ENCODE measurements at places on chromosomes 4 and X.

- DNase-seq, result no peak
These were observed 76.5 kb upstream of the BCOR start for GRCh38 chrX:40174001-40174853.

- no peak for DNase-seq
These were observed 7.2 kb downstream of the SH3BP2 start for GRCh38 chr4:2799971-2800690.

- no peak for DNase-seq
These were observed 40.6 kb downstream of the DOCK11 start for GRCh38 chrX:118536204-118536603.

GRCh38 chrX:110806145-110806544 lies 10.5 kb upstream of the CHRDL1 start:
- DNase-seq, result no peak

DNA sequence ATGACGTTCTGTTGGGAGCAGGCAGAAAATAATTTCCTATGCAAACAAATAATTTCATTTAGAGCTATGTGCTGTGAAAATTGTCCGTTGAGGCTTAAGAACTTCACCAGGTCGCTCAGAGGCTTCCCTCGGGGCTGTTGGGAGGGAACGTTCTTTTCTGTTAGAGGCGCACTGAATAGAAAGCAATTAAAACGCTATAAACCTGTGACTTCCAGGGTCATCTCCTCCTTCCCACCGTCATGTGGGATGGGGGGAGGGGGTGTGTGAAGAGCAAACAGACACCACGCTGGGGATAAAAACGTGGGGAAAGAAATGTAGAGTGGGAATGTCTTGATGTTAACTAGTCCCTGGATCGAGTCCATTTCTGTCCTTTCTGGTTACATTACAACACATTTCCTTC lies 35.2 kb upstream of the ZNF518B start:
- DNase-seq, result no peak

DNA sequence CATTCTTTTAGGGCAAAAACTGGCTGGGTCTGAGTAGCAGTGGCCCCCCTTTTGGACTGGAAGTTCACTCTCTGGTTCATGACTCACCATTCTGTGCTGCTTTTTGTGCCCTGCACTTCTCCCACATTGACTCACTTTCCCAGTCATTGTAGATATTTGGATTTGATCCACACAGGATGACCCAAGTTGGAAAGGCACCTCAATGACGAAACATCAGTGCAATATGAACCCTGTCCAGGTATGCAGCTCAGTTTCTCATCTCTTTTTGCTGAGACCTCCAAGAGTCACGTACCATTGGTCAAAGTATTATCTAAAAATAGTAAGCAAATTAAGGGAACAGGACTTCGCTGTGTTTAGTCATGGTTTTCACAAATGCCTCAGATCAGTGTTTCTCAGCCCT lies 92.7 kb downstream of the CBLL2 start:
- no peak for DNase-seq

- DNase-seq, result no peak
These were observed 10.1 kb upstream of the FGG start for GRCh38 chr4:154622598-154622997.

- no peak for DNase-seq
These were observed 64.7 kb downstream of the SMAD1 start for GRCh38 chr4:145546175-145546915.

GRCh38 chr4:53515076-53515475 lies 76.2 kb downstream of the LNX1 start:
- DNase-seq, result no peak

GRCh38 chr4:176799653-176800052 lies 6.9 kb upstream of the VEGFC start:
- DNase-seq, result no peak

DNA sequence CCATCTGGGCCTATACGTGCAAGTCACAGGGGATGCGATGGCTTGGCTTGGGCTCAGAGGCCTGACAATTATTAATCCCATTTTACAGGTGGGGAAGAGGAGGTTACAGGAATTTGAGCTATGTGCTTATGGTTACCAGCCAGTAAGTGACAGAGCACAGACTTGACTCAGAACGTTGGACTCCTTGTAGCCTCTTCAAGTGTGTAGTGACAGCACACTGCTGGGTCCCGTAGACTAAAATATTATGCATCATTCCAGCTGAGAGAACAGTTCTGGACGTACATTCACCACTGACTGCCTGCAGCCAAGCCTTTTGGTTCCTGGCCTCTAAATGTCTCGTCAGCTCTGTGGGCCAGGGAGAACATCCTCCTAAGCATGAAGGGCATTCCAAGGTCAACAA lies 314.5 kb downstream of the GPAT3 start:
- no peak for DNase-seq

DNA sequence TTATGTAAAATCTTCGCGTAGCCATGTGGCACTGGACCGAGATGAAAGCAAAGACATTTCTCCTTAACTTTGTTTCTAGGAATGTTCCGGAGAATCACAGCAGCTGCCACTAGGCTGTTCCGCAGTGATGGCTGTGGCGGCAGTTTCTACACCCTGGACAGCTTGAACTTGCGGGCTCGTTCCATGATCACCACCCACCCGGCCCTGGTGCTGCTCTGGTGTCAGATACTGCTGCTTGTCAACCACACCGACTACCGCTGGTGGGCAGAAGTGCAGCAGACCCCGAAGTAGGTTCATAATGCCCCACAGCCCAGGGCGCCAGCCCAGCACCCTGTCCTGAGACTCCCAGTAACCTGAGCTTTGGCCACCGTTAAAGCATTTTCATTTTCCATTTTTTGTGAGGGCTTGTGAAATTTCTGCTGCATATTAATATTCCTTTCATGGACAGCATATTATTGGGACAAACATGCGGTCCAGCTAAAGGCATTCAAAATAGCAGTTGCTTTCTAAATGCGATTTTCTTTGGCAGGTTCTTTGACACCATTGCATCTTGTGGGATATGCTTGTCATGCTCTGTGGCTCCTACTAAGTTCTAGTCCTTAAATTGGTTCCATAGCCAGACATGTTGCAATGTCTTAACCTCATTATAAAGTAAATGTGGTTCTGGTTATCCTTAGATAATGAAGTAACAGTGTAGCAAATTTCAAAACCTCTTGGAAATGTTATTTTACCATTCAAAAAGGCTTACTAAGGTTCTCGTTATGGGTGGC lies 49.1 kb upstream of the MSANTD1 start:
- no peak for DNase-seq

DNA sequence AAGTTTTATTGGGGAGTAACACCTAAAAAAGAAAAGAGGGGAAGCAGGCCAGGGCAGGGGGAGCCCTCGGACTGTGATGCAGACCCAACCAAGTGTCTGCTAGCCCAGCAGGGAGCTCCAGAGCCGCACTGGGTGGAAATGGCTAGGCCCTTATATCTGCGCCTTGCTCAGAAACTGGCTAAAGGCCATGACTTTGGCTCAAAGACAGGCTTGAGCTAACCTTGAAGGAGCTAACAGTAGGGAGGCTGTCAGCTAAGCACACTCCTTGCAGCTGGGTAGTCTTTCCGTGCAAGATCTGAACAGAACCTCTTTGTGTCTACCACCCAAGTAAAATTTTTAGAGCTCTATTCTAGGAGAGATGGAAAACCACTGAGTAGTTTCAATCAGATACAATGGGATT lies 43.0 kb downstream of the SEPSECS start:
- DNase-seq, result no peak

- no peak for DNase-seq
These were observed 144.2 kb upstream of the WDR1 start for GRCh38 chr4:10260777-10261176.

DNA sequence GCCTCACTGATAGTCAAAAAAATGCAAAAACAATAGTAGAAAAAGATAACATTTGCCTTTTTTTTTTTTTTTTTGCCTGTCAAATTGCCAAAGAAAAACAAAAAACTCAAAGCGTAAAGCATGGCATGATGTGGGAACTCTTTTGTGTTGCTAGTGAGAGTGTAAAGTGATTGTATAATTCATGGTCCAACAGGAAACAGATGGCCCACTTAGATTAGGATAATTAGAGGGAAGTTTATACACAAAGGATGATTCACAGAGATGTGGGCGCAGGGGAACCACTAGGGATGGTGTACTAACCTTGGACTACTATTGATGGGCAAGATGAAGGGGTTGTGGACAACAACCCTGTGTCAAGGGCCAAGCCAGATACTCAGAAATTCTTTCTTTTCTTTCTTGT lies 16.4 kb downstream of the MCUB start:
- peak; percentile 98 for DNase-seq

DNA sequence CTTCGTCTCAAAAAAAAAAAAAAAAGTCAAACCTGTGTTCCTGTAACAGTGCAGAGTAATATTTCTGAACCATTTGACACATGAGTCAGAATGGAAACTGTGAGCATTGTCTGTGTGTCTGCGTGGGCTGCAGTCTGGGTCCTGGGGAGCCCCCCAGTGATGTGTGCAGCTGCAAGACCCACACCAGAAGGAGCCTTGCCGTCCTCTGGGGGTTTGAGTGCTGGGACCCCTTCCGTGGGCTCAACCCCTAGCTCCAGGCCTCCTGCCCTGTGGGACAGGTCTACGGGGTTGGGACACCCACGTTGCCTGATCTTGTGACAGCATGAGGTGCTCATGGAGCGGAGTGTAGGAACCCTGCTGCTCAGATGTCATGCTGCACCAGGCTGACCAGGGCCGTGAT lies 43.7 kb downstream of the DDX3X start:
- no peak for DNase-seq

DNA sequence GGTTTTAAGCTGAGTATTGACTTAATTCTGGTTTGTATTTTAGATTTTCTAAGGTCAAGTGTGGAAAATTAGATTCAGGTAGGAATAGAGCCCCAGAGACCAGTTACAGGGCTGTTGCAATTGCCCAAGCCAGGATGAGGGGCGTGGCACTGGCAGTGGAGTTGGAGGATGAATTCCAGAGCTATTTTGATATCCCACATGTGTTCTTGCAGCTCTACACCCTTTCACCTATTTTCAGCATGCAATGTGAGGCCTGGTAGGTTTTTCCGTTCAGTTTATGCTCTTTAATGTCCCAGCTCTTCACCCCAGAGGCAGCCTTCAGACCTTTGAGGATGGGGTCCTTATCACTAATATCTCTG lies 17.9 kb upstream of the OGT start:
- no peak for DNase-seq

GRCh38 chrX:33188286-33188685 lies 23.1 kb downstream of the DMD start:
- no peak for DNase-seq

DNA sequence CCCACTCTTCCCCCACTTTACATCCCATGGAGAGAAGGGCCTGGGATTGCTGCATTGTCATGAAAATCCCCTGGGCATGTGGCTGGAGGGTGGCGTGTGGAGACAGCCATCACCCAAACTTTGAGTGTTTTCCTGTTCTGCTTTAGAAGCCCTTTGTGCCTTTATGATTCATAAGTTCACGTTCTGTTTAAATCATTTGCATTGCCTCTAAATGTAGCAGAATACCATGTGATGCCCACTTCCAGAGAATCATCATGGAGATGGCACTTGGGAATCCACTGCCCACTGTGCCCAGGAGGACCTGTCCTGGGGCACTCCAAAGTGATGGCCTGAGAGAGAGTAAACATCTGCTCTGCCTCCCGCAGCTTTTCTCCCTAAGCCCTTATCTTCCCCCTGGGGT lies 52.8 kb downstream of the MED28 start:
- no peak for DNase-seq

DNA sequence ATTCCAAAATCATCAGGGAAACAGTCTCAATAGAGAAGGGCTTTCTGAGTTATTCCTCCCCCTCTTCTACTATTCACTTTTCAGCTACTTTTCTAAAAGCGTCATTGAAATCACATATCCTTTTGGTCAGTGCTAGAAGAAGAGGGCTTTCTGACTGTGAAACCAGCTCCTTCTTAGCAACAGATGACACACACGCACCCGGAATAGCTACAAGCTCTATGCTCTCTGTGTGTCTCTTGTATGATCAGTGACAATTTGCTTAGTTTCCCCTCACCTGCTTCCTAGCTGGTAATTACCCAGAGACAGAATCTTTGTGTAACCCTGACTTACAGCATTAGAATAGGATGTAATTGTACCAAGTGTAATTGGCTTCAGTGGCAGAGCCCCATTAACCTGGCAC lies 268.1 kb upstream of the SLITRK2 start:
- DNase-seq, result no peak

GRCh38 chr4:88242144-88242543 lies 42.2 kb downstream of the PPM1K start:
- DNase-seq, result no peak

DNA sequence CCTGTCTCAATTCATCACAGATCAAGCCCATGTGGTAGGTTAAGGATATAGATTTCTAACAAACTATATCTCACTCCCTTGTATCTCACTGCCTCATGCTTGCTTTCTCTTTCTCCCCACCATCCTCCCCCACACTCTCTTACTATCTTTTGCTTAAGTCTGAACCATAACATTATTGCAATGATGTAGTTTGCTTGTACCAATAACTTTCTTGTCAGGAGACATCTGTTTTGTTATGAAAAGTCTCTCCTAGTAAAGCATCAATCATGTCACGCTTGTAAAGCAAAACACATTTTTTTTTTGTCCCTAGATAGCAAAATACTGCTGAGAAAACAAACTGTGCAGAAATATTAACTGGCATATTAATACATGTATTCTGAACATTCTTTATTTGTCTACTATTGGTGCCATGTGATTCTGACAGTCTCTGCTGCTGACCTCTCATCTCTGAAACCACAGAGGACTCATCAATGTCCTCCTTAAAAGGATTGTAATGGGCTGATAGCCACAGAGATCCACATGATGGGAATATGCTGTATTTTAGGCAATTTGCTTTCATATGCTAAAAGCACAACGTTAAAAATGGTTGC lies 217.5 kb downstream of the VEGFC start:
- DNase-seq, result no peak

- no peak for DNase-seq
These were observed 6.6 kb downstream of the SMS start for GRCh38 chrX:21946925-21947641.

GRCh38 chr4:38161208-38162113 lies 201.3 kb downstream of the PTTG2 start:
- DNase-seq, result peak; percentile 51

- DNase-seq, result no peak
These were observed 257.8 kb downstream of the ARAP2 start for GRCh38 chr4:35986537-35986936.

DNA sequence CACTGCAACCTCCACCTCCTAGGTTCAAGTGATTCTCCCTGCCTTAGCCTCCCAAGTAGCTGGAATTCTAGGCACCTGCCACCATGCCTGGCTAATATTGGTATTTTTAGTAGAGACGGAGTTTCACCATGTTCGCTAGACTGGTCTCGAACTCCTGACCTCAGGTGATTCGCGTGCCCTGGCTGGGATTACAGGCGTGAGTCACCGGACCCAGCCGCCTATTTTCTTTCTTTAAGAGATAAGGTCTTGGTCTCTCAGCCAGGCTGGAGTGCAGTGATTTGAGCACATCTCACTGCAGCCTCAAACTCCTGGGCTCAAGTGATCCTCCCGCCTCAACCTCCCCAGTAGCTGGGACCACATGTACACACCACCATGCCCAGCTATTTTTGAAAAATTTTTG lies 166.5 kb downstream of the DHRSX start:
- no peak for DNase-seq

All from glomerular endothelial cell (primary cell).